ENCODE measurements at places on chromosomes 12 and 14.

GRCh38 chr14:77986773-77987172 is 183.4 kb upstream of the NRXN3 start:
- ATAC-seq = no peak

DNA sequence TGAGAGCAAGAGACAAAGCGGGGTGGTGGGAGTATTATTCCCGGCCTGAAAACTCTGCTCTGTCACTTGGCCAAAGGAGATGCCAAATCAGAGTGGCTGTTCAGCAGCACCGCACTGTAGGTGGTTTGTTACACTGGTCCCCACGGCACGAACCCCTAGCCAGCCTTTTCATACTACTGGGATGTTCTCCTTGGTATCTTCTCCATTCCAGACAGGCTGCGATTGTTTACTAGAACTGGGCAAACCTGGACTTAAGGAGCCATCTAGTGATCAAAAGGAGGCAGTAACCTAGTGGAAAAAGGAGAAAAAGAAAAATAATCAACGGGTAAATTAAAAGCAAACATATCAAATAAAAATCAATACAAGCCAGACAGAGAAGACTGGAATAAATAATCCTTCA is 58.9 kb upstream of the TMTC2 start:
- ATAC-seq = no peak

GRCh38 chr14:87148655-87149054 is 844.3 kb downstream of the GALC start:
- no peak for ATAC-seq

- no peak for ATAC-seq
Measured at GRCh38 chr12:64006211-64006825, 161.8 kb downstream of the SRGAP1 start.

DNA sequence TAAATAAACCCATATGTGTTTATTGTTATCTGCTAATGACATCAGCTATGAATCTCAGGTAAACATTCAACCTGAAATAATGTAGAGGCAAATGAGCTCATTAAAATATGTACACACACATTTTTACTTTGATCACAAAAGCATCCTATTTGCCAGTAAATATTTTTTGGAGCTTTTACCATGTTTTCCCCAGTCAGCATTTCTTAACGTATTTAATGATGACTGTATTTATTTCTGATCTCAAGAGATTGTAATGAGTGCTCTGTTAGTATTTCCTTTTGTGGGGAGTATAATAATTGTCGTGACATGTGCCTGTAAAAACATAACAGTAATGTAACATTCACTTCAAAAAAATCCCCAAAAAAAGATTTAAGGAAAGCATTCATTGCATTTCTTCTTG is 52.1 kb downstream of the FRMD6 start:
- no peak for ATAC-seq

DNA sequence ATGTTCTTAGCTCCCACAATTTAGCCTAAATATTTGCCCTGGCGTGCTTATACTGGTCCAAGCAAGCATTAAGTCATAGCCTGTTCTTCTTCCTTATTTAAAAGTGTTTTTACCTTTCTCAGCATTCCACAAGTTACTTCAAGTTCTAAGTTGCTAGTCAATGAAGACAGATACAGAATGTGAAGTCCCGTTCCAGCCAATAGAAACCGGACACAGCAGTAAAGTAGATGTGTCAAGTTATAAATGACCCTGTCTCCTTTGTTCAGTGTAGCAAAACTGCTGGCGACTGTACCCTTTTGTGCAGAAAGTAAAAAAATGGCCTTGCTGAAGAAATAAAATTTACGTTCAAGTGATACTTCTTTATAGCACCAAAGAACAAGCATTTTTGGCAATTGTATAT is 3.9 kb downstream of the SNAPC1 start:
- no peak for ATAC-seq

DNA sequence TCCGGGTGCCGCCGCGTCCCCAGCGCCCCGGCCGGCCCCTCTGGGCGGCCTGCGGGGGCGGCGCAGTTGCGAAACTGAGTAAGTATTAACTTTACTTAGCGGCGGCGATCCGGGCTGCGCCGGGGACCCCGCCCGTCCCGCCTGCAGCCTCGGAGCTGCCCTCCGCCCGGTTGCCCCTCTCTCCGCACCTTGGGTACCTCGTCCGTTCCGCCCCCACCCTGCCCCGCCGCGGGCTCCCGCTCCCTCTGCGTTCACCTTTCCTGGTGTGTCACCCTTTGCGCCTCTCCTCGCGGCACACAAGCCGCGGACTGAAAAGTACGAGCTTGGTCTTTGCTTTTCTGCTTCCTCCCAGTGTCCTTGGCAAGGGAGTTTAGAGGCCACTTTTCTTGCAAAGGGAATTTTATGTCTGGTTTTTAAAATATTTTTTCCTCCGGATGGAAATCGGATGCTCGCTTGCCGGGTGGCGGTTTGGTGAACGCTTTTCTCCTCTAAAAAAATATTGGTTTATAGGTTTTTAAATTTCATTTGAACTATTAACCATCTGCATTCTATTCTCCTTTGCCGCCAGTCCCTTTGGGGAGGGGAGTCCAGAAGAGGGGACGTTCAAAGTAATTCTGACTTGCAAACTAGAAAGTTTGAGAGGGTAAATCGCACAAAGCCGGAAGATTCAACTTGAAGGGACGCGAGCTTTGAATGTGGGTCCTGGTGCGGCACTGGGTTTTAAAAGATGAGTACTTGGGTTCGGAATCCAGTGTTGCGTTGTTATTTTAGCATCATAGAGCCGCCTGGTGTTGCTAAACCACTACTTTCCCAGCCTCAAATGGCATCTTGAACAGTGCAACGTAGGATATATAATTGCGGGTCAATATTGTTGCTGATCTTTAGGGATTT is 834 bp downstream of the RASSF8 start:
- ATAC-seq = peak; percentile 51

DNA sequence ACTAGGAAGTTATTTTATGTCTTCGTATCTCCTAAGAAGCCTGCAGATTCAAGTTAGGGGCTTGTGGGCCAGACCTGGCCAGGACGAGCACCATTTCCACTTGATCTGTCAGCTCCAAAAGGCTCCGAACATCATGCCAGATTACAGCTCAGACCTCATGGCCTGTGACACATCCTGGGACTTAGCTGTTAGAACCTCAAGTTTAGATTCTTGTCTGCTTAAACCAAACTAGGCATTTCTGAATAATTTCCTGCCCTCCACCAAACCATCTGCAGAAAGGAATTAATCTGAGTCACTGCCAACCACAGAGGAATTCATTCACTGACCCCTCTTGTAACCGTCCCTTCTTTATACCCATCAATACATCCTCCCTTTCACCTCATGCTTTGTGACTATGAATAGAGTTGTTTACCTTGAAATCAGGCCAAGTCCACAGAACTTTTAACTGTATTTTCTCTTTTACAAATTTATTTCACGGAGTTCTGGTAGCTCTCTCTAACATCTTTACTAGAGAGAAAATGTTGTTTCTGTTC is 120.3 kb downstream of the FBXL14 start:
- ATAC-seq = no peak

DNA sequence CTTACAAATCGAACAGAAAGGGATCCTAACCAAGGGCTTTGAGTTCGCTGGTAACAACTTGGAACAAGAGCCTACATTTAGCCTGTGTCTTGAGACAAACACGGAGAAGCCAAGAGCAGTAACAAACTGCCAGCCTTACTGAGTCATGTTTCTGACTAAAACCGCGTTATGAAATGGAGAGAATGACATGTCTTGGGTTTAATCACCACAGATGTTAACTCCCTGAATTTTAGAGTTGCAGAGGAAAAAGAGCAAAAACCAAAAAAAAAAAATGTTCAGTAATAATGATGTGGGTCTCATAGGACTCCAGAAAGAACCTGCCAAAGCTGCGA is 1.0 kb downstream of the BLTP3B start:
- peak; percentile 73 for ATAC-seq

GRCh38 chr14:91416744-91417119 is 888 bp downstream of the CCDC88C start:
- ATAC-seq = no peak

- no peak for ATAC-seq
Measured at GRCh38 chr14:96581026-96581425, 78.8 kb downstream of the PAPOLA start.

- ATAC-seq = no peak
Measured at GRCh38 chr12:5099591-5099990, 55.9 kb downstream of the KCNA5 start.

DNA sequence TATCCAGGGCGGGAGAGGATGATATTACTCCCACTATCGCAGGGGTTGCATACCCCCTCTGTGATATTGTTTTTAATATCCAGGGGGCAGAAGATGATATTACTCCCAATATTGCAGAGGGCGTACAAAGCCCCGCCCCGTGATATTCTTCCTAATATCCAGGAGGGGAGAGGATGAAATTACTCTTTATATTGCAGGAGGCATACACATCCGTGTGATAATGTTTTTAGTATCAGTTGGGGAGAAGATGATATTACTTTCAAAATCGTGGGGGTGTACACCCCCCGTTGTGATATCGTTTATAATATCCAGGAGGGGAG is 52.9 kb upstream of the OXA1L start:
- no peak for ATAC-seq

DNA sequence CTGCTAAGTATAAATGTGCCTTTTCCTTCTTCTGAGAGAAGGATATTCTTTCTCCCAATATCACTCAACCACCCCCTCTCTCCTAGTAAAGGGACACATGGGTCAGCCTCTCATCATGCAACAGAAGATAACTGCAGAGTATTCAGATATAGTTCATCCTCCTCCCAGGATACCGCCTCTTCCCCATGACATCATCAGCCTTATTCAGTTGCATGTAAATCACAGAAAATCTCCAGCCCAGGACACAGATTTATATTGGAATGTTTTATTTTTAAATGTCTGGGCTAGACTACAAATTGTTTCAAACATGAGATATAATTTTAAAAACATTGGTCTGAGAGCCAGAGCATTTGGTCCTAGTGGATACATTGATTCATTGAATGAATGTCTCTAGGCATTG is 178.5 kb downstream of the C12orf42 start:
- no peak for ATAC-seq

- peak; percentile 52 for ATAC-seq
Measured at GRCh38 chr14:31926652-31927347, 150.3 kb upstream of the ARHGAP5 start.

GRCh38 chr12:130702966-130703732 is 12.9 kb downstream of the RIMBP2 start:
- ATAC-seq = no peak

GRCh38 chr12:72937486-72937885 is 665.3 kb downstream of the TRHDE start:
- no peak for ATAC-seq

GRCh38 chr14:31391473-31391872 is 28.9 kb downstream of the HEATR5A start:
- ATAC-seq = no peak

DNA sequence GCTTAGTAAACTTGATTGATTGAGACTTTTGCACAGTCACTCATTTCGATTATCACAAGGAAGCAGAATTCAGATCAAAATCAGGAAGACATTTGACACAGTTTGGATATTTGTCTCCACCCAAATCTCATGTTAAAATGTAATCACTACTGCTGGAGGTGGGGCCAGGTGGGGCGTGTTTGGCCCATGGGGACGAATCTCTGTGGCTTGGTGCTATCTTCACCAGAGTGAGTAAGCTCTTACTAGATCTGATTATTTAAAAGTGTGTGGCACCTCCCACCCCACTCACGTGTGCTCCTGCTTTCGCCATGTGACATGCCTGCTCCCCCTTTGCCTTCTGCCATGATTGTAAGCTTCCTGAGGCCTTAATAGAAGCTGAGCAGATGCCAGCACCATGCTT is 291.4 kb downstream of the PCNX1 start:
- ATAC-seq = no peak

DNA sequence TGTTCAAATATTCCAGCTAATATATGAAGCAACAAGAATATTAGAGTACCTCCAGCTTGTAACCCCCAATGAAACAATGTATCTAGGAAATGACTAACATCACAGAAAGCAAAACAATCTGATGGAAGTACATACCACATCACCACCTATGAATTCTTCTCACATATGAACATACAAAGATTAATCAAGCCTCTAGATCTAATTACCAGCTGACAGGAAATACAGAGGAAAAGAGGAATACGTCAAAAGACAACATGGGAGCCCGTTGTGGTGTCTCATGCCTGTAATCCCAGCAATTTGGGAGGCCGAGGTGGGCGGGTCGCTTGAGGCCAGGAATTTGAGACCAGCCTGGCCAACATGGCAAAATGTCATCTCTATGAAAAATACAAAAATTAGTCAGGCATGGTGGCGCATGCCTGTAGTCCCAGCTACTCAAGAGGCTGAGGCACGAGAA is 7.5 kb downstream of the NEDD8 start:
- ATAC-seq = no peak

DNA sequence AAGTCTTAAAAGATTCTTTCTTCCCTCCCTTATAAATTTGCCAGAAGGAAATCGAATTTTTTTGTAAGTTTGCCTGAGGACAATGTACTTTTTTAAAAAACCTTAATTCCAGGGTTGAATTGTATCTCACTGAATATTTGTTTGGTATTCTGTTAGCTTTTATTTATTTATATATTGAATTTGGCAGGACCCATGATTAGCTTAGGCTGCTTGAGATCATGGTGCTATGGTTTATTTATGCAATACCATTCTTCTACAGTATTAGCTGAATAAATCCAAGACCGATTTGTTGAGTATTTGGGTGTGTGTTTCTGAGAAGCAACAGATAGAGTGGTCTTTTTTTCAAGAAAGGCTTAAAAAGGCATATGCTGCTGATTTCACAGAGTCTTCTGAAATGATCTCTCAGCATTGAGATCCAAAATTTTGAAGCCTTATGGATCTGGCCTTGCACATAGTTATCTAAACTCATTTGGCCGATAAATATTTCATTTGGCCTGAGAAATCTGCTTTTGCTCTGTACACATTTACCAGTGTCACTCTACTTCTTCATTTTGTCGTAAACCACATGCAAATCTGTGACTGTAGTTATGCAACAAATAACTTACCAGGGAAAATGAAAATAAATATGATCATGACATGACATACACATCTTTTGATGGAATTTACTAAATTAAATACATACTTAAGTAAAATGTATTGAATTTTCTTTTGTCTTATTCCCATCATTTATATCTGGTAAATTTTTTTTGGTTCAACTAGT is 265.8 kb upstream of the FLRT2 start:
- no peak for ATAC-seq

DNA sequence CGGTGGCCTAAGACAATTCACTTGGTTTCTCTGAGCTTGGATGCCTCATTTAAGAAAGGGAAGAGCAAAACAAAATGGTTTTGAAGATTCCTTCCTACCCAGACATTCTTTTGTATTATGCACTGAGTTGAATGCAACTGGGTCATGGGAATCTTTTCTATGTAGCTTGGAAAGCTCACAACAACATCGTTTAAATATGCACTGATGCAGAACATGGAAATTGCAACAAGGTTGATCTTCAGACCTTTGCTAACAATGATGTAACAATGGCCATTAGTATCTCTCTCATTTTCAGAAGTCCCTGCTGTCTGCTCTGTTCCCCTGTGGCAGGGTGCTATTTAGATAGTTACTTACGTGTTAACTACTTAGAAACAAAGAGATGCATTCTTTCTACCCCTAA is 30.1 kb upstream of the IGF1 start:
- ATAC-seq = no peak

Measured in gastroesophageal sphincter (tissue), 4 donors.